ENCODE measurements at places on chromosomes 16 and 17. TPM values are rescaled to one million over a fixed set of nuclear protein-coding genes. Genes with fewer than 3 reads are reported as not detected.
A peak's percentile ranks its signal among the peaks of the same experiment; 100 is the strongest.

SYNGR2 gene
- total RNA-seq = 58.1 TPM

- DNase-seq = no peak
Observed at GRCh38 chr17:6548034-6548433, 8.3 kb downstream of the PITPNM3 start.

GRCh38 chr17:2180768-2181167 lies 122.8 kb downstream of the SMG6 start:
- DNase-seq = no peak

DNA sequence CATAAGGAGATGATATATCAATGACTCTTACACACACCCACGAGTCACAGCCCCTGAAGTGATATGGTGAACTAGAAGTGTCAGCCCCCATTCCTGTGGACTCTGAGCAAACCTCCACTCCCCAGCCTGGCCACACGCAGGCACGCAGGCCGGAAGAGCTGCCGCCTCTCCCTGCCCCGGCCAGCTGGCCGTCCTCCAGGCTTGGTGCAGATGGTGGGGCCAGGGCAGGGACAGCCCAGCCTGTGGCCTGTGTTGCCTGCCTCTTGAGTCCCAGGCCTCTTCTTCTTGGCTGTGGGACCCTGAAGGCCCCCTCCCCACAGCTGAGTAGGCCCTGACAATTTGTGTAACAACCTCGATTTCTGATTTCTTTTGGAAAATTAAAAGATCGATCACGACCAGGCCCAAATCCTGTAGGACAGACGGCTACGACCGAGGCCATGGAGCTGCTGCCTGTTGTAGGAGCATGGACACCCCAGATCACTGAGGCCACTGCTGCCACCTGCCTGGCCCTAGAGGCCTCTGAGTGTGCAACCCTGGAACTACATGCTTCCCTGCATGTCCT lies 10.0 kb upstream of the MPRIP start:
- DNase-seq = peak; percentile 86

DNA sequence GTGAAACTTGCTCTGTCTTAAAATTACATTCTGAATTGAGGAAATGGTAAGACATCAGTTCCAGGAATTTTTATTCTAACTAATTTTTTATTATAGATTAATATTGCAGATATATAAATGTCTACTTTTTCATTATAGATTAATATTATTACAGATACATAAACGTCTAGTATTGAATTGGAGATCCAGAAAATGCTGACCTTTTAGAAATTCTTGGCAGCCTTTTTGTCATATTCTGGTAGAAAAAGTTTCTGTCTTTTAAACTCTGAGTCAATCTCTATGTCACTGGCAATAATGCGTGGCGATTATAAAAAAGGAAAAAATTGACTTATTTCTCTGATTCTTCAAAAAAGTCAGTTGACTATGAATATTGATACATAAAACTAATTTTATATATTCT lies 8.7 kb downstream of the ERCC4 start:
- DNase-seq = no peak

- DNase-seq = no peak
Observed at GRCh38 chr17:61856035-61856434, 7.3 kb downstream of the BRIP1 start.

DNA sequence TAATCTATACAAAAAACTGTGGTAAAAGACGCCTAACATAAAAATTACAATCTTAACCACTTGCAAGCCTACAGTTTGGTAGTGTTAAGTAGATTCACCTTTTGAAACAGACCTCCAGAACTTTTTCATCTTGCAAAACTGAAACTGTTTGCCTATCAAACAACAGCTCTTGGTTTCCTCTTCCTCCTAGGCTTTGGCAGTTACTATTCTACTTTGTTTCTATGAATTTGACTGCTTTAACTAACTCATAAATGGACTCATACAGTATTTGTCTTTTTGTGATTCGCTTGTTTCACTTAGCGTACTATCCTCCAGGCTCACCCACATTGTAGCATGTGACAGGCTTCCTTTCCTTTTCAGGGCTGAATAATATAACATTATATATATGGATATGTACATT lies 97.0 kb downstream of the PRKCA start:
- DNase-seq = no peak

DNA sequence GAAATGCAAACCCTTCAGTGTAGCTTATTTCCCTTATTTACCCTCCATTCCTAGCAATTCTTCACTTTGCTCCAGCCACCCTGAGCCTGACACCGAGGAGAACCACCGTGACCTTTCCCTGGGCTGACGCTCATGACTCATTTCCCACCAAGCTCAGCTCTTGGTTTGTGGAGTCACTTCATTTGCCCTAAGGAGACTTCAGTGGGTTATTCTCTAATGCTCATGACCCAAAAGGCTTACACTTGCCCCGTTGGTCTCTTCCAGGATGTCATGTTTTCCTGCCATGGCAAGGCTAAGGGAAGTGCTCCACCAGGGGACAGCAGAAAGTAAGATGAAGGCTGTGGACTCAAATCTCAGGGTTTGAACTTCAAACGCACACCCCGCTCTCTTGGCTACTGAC lies 161.0 kb downstream of the CBLN1 start:
- no peak for DNase-seq

CYGB gene
- total RNA-seq = 24.5 TPM

GRCh38 chr17:40095944-40096791 lies 4.2 kb downstream of the NR1D1 start:
- DNase-seq = no peak

TLCD2 gene
- total RNA-seq = 8.2 TPM

HBA2 gene
- total RNA-seq = 2,679 TPM

GRCh38 chr16:16045296-16045695 lies 95.9 kb downstream of the ABCC1 start:
- DNase-seq = no peak

DOC2B gene
- total RNA-seq = 18.5 TPM

- no peak for DNase-seq
Observed at GRCh38 chr16:68749432-68749831, 12.3 kb downstream of the CDH1 start.

GRCh38 chr16:25064937-25065336 lies 46.6 kb upstream of the LCMT1 start:
- no peak for DNase-seq

DNA sequence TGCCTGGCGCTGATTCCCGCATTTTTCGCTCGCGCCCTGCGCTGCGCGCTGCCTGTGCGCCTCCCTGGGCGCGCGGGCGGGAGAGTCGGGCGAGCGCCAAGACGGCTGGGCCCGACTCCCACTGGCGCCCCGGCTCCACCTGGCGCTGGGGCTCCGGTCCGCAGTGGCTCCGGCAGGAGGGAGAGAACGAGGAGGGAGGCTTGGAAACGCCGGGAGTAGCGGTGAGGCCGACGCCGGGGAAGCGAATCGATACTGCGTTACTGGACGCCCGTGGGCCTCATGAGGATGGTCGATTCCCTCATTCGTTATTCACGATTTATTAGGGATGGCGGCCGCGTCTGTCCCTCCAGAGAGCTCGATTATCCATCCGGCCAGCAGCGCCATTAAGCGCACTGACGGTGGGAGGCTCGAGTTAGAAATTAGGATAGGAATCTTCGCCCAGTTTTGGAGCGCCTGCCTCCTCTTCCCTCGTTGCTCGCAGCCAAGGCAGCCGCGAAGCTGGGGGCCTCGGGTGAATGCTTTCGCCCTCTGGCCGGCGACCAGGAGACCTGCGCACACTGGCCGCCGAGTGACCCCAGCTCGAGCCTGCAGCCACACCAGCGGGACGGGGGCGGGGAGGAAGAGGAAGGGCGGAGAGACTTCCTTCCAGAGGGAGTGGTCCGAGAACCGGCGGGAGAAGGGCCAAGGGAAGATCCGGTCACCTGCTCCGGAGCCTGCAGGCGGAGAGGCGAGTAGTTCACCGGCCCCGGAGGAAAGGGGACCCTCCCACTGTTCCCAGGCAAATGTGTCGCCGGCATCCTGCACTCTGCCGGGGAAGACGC lies 1.3 kb upstream of the PCGF2 start:
- DNase-seq = peak; percentile 96

C1QTNF1 gene
- total RNA-seq = 261 TPM

UNC13D gene
- 15.1 TPM for total RNA-seq

NHERF2 gene
- total RNA-seq = 143 TPM

DNA sequence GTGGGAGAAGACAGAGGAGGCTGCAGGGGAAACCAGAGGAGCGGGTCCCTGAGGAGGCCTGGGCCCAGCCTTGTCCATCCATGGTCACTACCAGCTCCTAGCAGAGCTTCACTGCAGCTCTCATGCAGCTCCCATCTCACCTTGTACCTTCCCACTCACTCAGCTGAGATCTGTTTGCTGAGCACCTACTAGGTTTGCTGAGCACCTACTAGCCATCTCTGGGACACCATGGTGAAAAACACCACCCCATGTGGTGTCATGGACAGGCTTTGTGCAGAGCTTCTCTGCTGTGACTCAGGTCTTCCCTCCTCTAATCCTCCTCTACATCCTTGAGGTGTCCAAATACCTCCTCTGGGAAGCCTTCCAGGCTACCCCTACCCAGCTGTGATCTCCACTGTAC lies 58.6 kb downstream of the ENGASE start:
- DNase-seq = no peak

DNA sequence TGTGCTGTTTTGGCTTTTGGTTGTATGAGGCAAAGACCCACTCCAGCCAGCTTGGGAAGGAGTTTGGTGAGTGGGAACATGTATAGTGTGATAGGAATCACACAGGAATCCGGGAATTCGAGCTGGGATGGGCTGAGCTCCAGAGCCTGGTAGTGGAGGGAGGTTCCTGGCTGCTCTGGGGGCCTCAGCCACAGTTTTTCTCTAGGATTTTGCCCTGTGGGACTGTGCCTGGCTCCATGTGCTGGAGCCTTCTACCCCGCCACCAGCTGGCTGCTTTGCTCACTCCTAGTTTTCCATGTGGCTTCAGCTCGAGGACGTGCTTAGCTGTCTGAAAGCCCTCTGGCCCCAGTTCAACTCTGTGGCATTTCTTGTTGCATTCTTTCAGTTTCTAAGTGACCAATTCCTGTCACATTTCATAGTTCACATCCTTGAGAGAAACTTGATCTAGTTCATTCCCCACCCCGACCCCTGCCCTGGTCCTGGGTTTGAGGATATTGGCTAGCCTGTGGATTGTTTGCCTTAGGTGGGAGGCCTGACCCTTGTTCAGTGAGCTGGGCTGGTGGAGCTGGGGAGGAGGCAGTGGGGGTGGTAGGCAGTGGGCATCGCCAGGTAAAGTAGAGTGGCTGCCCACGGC lies 5.0 kb downstream of the SEC14L1 start:
- DNase-seq = peak; percentile 89

- DNase-seq = no peak
Observed at GRCh38 chr16:73049511-73049910, 1.6 kb upstream of the ZFHX3 start.

- DNase-seq = no peak
Observed at GRCh38 chr17:28983286-28984230, 22.3 kb downstream of the SEZ6 start.

SLC4A1 gene
- total RNA-seq = 4.2 TPM

PSMB3 gene
- 137 TPM for total RNA-seq

SERPINF2 gene
- 41.7 TPM for total RNA-seq

GRCh38 chr17:46817151-46817900 lies 1.2 kb downstream of the WNT3 start:
- DNase-seq = no peak

DNA sequence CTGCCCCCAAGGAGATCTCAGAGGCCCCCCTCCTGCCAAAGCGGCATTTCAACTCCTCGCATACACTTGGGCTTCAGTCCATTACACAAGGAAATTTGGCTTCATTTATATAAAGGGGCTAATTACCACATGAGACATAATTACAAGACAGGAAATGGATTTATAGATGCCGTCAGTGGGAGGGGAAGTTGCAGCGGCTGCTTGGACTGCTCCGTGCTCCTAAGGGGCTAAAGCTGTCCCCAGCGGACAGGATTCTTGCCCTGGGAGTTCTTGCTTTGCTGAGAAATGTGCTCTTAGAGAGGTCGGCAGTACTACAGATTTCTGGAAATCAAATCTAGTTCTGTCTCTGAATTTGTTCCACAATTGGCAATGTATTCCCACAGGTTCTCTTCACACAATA lies 57.2 kb upstream of the NLK start:
- no peak for DNase-seq

DNA sequence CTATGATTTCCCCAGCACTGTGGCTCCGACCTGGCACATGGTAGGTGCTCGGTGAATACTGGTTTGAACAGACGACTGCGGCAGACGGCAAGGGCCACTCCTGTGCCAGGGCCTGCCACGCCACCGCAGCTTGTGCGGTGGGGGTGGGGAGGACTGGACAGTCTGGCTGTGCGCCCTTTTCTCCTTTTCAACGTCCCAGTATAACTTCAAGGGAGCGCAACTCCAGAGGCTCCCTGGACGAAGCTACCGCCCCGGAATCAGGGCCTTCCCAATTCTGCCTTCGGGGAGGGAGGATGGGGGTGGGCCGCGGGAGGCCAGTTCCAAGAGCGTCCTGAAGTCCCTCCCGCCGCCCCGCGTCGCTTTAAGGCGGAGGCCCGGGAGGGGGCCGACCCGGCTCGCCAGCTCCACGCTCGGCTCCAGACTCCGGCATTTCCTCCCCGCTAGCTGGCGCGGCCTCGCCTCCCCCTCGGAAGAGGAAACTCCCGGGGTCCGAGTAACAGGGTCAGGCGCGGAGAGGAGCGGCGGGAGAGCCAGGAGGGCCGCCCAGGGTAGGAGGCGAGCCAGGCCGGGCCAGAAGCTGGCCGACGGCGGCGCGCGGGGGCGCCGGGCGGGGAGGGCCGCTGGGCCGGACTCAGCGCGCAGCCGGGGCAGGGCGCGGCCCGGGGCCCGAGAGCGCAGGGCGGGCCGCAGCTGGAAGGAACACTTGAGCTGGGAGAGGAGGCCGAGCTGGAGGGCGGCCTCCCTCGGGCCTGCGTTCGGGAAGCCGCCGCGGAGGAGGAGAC lies at the start of gene ITPRIPL2:
ITPRIPL2 (plus strand) TSS at position 388 of the 782 bp plus-strand sequence. CDS start 498 bp downstream, outside the sequence.
- DNase-seq = peak; percentile 97

DNA sequence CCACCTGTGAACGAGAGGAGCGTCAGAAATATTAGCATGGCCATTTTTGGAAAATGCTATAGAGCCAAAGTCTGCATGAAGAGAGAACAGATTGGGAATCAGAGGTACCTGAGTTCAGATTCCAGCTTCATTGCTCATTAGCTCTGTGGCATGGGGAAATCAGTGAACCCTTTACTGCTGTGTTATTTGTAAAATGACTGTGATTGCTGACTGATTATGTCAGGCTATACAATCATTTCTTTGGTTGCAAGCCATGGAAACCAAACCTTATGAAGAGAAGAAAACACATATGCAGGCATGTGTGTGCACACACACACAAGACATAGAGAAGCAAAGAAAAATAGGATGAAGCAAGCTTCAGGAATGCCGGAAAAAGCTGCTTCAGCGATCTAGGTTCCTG lies 101.4 kb upstream of the HSBP1 start:
- DNase-seq = no peak

DNA sequence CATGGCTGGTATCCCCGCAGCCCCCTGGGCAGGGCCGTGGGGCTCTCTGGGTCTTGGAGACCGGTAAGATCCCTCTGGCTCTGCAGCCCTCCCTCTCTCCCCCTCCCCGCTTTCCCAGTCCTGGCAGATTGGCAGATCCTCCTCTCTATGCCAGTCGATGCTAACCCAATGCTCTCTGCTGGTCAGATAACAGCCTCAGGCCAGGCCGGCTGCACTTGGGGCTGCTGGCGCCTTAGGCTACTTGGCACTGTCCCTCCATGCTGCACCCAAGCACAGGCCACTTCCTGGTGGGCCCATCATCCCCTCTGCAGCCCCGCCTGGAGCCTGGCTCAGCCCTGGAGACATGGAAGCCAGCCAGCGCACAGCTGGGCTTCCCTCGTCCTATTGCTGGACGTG lies 81.7 kb downstream of the RTN4RL1 start:
- DNase-seq = no peak

ABCC11 gene
- total RNA-seq = not detected

TPSD1 gene
- total RNA-seq = 4.1 TPM

- DNase-seq = no peak
Observed at GRCh38 chr17:69284646-69285045, 42.3 kb downstream of the ABCA5 start.

- DNase-seq = no peak
Observed at GRCh38 chr16:24257958-24258357, 1.8 kb downstream of the CACNG3 start.

All from posterior vena cava (tissue), 2 donors.